G401 (cell line): ENCODE measurements at places on chromosomes 4 and X.

DNA sequence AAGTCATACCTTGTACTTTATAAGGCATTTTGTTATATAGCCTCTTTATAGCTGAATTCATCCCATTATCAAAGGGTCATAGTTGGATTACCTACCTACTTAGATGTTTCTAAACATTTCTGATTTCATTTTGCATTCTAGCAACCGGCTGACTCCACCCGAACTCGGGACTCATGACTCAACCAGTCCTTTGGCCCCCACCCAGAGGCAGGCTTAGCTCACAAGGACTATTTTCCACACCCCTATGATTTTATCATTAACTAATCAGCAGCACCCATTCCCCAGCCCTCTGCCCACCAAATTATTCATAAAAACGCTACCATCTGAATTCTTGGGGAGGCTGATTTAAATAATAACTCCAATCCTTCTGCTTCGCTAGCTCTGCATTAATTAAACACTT is 79.9 kb upstream of the EGFL6 start:
- peak; percentile 25 for DNase-seq

DNA sequence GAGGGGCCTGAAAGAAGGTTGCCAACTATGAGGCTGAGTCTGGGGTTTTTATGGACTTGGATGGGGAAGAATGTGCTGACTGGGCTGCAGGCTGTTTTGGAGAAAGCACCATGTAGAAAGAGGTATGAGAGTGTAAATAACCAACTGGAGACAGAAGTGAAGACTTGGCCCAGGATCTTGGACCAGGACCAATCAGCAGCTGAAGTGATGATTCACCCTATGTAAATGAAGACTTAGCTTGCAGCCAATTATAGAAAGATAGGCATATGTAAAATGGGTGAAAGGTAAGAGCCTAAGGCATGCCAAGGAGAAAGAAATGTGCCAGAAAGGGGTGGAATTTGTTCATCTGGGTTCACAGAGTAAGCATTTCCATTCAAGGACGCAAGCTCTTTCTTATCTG is 856.7 kb upstream of the PRKX start:
- DNase-seq, result no peak

GRCh38 chrX:111103246-111103645 is 7.3 kb downstream of the PAK3 start:
- no peak for DNase-seq

GRCh38 chr4:3241898-3242524 is 6.9 kb upstream of the MSANTD1 start:
- no peak for DNase-seq

DNA sequence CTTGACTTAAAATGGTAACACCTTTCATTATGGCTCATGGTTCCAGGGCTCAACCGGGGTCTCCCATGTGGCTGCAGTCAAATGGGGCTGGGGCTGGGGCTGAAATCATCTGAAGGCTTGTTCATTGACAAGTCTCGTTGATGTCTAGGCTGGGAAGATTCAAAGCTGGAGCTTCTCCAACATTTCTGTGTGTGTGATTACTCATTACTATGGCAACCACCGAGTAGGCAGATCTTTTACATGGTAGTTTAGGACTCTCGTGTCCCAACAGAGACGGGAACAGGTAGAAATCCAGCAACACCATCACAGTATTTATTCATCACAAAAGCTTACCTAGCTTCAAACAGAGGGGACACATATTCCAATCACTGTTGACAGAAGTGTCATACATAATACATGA is 7.8 kb downstream of the YTHDC1 start:
- peak; percentile 43 for DNase-seq

- no peak for DNase-seq
Observed at GRCh38 chr4:175531405-175532091, 280.5 kb downstream of the GPM6A start.

- DNase-seq, result no peak
Observed at GRCh38 chr4:164154416-164154815, 599.5 kb upstream of the SMIM31 start.

DNA sequence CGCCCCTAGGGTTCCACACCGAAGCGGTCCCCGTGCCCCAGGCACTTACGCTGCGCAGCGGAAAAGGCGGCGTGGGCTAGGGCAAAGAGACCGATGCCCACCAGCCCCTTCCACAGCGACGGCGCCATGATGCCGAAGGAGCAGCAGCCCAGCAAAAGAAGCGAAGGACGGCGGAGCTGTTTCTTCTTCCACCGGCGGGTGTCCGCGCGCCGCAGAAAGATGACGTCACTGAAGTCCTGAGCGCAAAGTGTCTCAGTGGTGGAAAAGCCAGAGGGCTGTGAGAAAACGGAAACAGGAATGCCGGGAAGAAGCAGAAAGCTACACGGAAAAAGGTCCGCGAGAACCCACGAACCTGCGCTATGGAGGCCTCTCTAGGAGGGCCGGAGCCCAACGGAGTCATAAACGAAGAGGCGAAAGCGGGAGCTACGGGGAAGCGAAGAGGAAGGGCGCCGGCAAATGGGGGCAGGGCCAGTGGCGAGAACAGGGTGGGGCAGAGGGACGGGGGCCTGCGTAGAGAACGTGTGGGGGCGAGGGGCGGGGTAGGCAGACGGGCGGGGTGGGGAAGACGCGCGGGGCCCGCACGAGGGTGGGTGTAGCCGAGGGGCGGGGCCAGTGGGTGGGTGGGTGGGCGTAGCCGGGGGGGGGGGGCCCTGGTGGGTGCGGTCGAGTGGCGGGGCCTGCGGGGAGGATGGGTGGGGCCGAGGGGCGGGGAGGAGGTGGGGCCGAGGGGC is at the start of gene MMGT1:
Gene MMGT1, minus strand, starts transcription at position 441 of the 731 bp plus-strand sequence. Its CDS starts 313 bp downstream, at position 128.
- DNase-seq, result peak; percentile 82

GRCh38 chrX:56226980-56227379 is 5.2 kb upstream of the KLF8 start:
- DNase-seq, result no peak

DNA sequence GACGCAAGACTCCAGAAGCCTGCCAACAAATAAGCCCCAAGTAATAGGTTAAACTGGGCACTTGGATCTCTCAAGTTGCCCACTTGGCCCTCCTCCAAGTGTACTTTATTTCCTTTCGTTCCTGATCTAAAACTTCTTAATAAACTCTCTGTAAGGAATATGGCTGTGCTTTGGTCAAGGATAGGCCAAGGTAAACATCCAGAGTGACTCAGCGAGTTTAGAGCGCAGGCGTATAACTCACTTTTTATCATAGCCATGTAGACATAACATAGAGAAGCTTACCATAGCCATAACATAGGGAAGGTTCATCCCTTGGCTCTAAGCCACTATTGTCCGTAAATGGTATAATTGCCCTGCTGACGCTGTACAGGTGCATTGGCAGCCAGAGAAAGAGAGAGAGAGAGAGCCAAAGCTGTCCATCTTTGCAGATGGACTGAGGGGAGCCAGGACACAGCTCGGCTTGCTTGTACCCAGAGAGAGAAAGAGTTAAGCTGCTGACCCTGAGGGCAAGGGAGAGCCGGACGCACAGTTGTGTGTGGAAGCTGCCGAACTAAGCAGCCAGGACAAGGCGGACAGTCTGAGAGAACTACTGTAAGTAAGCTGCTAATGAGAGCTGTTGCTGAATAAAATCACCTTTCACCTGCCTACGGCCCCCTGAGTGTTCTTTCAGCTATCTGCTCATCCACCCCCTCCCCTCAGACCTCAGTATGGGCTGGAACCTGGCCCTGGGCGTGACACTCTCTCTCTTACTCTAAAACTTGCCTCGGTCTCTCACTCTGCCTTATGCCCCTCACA is 1.8 kb downstream of the TLR1 start:
- DNase-seq, result no peak

- DNase-seq, result peak; percentile 7
Observed at GRCh38 chrX:72652082-72652481, 62.0 kb downstream of the PHKA1 start.

DNA sequence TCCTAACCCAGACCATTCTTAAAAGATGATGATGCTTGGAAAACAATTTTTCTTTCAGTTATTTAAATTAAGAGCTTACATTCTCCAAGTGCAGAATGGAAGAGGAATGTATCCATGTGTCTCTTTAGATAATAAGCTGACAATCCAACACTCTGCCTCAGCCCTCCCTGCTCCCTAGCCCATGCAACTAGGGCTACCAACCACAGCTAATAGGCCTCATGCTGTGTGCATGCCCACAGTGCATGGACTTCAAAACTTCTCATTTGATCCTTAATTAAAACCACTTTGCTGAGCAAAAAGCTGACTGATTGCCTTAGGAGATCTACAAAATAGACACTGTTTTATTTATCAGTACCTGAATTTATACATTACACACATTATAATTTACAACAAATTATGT is 473.9 kb downstream of the GALNTL6 start:
- DNase-seq, result no peak

DNA sequence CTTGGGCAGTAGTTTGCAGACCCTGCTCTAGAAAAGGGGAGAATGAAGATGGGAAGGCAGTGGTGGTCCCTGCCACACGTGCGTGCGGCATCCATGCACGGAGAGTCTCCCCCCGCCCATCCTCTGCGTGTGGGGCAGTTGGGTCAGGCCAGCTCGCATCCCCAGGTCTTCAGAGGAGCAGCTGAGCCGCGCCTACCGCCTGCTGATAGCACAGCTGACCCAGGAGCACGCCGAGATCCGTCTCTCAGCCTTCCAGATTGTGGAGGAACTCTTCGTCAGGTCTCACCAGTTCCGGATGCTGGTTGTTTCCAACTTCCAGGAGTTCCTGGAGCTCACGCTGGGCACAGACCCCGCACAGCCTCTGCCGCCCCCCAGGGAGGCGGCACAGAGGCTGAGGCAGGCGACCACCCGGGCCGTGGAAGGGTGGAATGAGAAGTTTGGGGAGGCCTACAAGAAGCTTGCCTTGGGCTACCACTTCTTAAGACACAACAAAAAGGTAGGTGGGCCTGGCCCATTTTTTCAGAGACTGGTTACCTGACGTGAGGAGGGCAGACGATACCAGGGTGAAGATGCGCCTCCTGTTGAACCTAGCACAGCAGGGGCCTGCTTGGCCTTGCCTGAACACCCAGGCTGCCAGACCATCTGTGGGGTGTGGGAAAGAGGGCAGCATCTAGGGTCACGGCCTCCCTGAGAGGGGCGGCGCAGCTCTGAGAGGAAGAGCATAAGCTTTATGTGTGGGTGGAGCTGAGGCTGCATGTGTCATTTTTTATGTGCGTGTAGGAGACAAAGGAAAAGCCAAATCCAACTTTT is 2.6 kb downstream of the UVSSA start:
- DNase-seq, result no peak

DNA sequence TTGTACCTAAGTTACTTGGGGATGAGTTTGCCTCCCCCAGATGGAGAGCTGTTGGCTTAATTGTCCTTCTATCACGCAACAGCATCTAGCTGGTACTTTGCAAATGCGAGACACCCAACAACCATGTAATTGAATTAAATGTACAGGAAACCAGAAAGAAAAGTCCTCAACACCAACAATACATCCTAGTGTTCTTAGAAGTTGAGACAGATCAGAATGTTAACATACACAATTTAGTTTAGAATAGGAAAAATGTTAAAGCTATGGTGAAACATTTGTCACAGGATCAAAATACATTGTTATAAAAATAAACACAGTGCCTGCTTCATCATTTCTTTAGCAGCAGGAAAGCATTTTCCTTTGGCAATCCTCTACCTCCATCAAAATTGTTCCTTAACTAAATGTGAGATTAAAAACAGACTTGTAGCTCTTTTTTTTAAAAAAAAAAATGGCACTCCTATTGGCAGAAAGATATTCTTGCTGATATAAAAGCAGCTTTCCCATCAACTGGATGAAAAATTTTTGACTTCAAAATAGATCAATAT is 163.1 kb upstream of the MID1 start:
- DNase-seq, result no peak

- no peak for DNase-seq
Observed at GRCh38 chr4:33470805-33471204, 2750.6 kb downstream of the PCDH7 start.

- no peak for DNase-seq
Observed at GRCh38 chr4:80154545-80154933, 42.8 kb upstream of the PRDM8 start.

GRCh38 chr4:5955201-5955821 is 62.4 kb upstream of the CRMP1 start:
- DNase-seq, result no peak

- no peak for DNase-seq
Observed at GRCh38 chrX:133746593-133746992, 238.8 kb downstream of the GPC3 start.

GRCh38 chr4:177579649-177580048 is 137.4 kb upstream of the AGA start:
- DNase-seq, result no peak

DNA sequence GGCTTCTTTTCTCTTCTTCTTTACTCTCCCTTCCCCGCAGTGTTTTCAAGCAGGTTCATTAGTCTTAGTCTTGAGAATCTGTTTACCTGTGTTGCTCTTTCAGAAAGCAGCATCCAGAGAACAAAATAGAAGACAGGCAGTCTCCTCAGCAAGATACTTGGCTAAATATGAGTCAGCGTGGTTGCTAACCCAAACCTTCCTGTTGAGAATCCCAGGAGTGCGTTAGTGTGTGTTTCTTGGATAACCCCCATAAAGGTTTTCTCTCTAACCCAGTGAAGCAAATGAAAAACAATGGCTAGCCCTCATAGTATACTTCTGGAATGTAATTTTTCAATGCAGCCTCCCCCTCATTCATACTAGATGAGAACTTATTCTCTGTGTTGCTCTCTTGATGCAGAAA is 41.1 kb downstream of the BMPR1B start:
- no peak for DNase-seq

- no peak for DNase-seq
Observed at GRCh38 chr4:153428941-153429475, 37.2 kb upstream of the TMEM131L start.

GRCh38 chrX:18468599-18468998 is 43.2 kb downstream of the CDKL5 start:
- DNase-seq, result no peak

GRCh38 chr4:92636038-92636806 is 332.5 kb downstream of the GRID2 start:
- peak; percentile 25 for DNase-seq

- no peak for DNase-seq
Observed at GRCh38 chr4:40204507-40205258, 7.9 kb downstream of the RHOH start.

- no peak for DNase-seq
Observed at GRCh38 chr4:123580981-123581664, 184.5 kb downstream of the SPRY1 start.

- DNase-seq, result no peak
Observed at GRCh38 chr4:44118971-44119680, 329.5 kb downstream of the KCTD8 start.
